ENCODE measurements at places on chromosomes 5 and 9. TPM values are rescaled to one million over a fixed set of nuclear protein-coding genes. Genes with fewer than 3 reads are reported as not detected.

DNA sequence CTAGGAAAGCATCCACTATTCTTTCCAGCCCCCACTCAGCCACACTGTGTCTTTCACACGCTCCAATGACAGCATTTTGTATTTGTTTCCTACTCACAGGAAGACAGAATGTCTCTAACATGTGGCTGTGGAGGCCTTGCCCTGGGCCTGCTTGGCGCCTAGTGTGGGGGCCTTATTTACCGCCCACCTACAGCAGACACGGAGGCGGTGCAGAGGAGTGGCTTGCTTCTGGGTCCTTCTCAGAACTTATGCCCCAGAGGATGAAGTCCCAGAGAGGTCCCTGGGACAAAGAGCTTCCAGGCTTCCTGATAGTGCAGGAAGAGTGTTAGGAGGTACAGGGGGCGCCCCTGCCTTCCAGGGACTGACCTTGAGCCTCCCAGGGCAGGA, 8.5 kb upstream of the MRNIP start:
- no peaks in the 10 kb centered on the region for H3K36me3 ChIP-seq
- DNase-seq: no peak
- no peaks in the 10 kb centered on the region for H3K4me1 ChIP-seq
- H3K4me3 ChIP-seq: no peak overlapping the region
- no peaks in the 10 kb centered on the region for H3K27me3 ChIP-seq
- H3K27ac ChIP-seq: no peak overlapping the region

The DCANP1 gene
- not detected for total RNA-seq

The SLC6A3 gene
- total RNA-seq: 0.27 TPM

DNA sequence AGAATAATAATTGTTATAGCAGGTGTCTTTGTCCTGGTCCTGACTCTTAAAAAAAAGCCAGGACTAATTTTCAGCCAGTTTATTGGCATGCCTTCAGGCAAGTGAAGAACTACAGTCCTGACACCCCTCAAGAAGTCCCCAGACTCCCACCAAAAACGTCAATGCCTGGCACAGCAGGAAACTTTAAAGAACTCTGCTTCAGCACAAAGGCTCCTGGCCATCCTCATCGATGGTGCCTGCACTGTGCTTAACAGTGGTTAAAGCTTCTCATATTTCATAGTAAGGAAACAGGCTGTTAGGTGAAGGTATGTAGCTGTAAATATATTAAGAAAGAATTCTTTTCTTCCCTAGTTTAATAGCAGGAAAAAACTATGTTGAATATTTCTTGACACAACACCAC, 280.1 kb upstream of the PUM3 start:
- H3K27me3 ChIP-seq: no peaks in the 10 kb centered on the region
- H3K4me1 ChIP-seq: no peaks in the 10 kb centered on the region
- no peaks in the 10 kb centered on the region for H3K36me3 ChIP-seq
- no peak for DNase-seq
- no peak overlapping the region for H3K4me3 ChIP-seq

DNA sequence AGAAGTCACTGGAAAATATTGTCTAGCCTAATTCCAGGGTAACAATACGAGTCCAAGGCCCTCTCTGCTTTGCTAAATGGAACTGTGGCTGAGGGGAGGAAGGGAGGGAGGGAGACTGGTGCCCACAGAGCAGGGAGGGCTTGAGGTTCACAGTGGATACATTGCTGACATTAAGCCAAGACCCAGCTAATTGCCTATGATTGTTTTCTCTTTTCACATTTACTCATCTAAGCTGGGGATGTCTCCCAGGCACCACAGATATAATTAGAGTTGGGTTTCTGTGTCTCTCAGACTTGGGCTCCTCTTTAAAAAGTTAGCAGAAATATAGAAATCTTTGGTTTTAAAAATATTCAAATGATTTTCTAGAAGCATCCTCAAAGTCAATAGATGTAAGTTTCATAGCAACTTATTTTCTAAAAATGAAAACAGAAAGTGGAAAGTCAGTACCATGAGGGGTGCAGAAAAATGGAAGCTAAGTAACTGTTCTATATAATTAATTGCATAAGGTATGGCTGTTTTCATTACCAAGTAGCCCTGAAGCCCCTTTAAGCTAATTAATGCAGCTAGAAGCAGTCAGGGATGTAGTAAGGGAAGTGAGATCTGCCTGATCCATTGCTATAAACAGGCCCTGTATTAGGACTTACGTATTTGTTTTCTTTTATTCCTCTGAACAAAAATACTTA, 259.8 kb downstream of the NDUFS4 start:
- H3K27me3 ChIP-seq: no peaks in the 10 kb centered on the region
- no peak overlapping the region for H3K27ac ChIP-seq
- H3K4me1 ChIP-seq: no peaks in the 10 kb centered on the region
- H3K36me3 ChIP-seq: no peaks in the 10 kb centered on the region
- DNase-seq: no peak
- H3K4me3 ChIP-seq: no peak overlapping the region

- no peak for DNase-seq
- H3K4me3 ChIP-seq: no peak overlapping the region
- no peaks in the 10 kb centered on the region for H3K36me3 ChIP-seq
- no peak overlapping the region for H3K27ac ChIP-seq
Observed at GRCh38 chr9:26321935-26322334, 570.7 kb downstream of the CAAP1 start.

GRCh38 chr9:110048976-110049698, 158.8 kb downstream of the C9orf152 start:
- no peak for DNase-seq
- H3K4me3 ChIP-seq: peak overlapping the region; percentile 74
- no peaks in the 10 kb centered on the region for H3K27me3 ChIP-seq
- peaks cover 6% of the 10 kb centered on the region for H3K4me1 ChIP-seq

DNA sequence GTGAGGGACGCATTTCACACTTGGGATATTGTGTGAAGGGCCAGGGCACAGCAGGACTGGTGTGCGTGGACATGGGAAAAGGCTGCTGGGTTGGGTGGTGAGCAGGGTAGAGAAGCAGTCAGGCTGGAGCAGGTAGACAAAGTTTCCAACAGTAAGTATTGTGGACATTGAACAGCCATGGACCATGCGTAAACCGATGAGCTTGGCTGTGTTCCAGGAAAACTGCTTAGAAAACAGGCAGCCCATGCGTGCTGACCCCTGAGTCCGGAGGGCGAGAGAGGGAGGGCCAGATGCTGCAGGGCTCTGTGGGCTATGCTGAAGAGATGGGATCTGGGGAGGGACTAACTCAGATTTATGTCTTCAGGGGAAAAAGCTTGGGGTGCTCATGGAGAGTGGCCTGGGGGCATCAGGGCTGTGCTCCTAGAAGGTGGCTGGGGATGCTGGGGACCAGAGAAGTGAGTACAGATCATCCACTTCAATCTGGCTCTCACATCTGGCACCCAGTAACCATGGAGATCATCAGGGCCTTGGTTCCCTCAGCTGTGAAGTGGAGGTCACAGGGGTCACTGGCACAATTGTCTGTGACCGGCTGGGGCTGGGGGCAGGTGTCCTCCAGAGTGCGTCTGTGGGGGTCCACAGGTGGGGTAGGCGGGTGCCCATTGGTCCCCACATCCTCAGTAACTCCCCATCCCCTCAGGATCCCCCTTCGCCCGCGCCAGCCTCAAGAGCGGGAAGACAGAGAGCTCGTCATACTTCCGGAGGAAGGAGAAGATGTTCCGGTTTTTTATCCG, 93.3 kb downstream of the CACNA1B start:
- no peaks in the 10 kb centered on the region for H3K27me3 ChIP-seq
- H3K36me3 ChIP-seq: no peaks in the 10 kb centered on the region
- no peak overlapping the region for H3K27ac ChIP-seq
- no peak overlapping the region for H3K4me3 ChIP-seq

DNA sequence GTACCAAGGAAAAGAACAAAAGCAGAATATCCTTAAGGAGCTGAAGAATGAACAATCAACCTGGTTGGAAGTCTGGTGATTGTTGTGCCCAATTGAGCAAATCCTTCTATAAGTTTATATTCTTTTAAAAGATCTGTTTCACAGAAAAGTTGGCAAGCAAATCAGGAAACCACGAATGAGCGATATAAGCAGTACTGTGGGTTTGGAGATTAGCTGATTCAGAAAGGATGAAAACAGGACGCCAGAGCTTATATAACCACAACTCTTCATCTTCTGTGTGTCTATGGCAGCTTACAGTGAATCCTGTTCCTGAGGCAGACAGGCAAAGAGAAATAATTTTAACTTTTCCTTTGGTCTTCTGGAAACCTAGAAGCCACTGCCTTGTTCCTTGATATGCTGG, 61.7 kb downstream of the SLC38A9 start:
- H3K27me3 ChIP-seq: no peaks in the 10 kb centered on the region
- DNase-seq: no peak
- H3K4me1 ChIP-seq: peaks cover 3% of the 10 kb centered on the region
- no peak overlapping the region for H3K27ac ChIP-seq
- H3K36me3 ChIP-seq: no peaks in the 10 kb centered on the region

The HK3 gene
- total RNA-seq: 0.61 TPM

DNA sequence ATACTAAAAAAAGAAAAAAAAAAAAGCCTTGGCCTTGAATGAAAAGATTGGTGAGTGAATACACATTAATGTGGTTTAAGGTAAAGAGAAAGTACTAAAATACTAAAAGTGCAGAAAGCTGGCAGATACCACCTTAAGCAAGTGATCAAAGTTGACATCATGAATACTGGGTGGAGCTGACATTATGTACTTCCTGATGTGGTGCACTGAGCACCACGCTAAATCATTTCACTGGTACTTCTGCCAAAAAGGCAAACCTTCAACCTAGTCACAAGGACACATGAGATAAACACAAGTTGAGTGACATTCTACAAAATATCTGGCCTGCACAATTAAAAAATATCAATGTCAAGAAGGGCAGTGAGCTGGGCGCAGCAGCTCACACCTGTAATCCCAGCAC, 33.8 kb upstream of the PANK3 start:
- no peak overlapping the region for H3K27ac ChIP-seq
- H3K27me3 ChIP-seq: no peaks in the 10 kb centered on the region
- no peak for DNase-seq
- H3K4me3 ChIP-seq: no peak overlapping the region
- H3K36me3 ChIP-seq: no peaks in the 10 kb centered on the region

- H3K27ac ChIP-seq: no peak overlapping the region
- H3K4me1 ChIP-seq: no peaks in the 10 kb centered on the region
- DNase-seq: no peak
- H3K36me3 ChIP-seq: no peaks in the 10 kb centered on the region
- H3K27me3 ChIP-seq: no peaks in the 10 kb centered on the region
- no peak overlapping the region for H3K4me3 ChIP-seq
Observed at GRCh38 chr5:178330791-178331404, 98.3 kb upstream of the PHYKPL start.

The GPSM1 gene
- total RNA-seq: 65.4 TPM

The MYOT gene
- 1.1 TPM for total RNA-seq

DNA sequence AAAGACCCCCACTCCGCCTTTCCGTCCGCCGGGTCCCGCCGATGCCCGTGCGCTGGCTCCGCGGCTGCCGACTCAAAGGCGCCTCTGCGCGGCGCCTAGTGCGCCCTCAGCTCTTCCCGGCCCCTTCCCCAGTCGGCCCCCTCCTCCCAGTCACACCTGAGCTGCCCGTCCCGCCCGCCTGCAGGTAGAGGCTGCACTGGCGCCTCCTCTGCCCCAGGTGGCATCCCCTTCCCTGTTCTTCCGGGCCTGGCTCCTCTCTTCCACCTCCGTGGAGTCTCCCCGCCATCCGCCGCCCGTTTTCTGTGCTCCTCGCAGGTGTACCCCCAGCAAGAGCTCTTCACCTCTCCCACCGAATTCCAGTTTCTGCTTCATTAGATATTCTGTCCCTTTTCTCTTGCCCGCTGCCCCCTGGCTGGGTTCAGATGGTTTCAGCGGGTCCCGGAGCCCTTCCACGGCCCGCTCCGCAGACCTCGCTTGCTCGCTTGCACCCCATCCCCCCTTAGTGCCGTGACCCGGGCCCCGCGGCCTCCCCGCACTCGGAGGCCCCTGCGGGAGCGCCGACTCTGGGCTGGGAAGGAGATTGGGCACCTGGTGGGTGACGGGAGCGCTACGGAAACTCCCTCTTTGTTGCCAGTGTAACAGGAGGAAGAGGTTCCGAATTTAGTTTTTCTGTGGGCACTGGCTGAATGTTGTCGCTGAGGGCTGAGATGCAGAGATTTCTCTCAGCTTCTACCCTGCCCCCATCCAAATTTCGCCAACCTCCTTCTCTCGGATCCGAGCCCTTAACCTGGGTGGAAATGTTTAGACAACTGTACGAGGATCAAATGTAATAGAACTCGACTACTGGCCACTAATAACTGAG, 809 bp downstream of the SLC44A1 start:
- peak overlapping the region; percentile 26 for H3K27ac ChIP-seq
- peak; percentile 37 for DNase-seq
- peak overlapping the region; percentile 88 for H3K4me3 ChIP-seq
- no peaks in the 10 kb centered on the region for H3K36me3 ChIP-seq

The ARSI gene
- total RNA-seq: 1.1 TPM

Measured in ovary (tissue), 10 donors.